Left cardiac atrium (tissue), 4 donors: ENCODE measurements at places on chromosomes 4 and X. TPM values are rescaled to one million over a fixed set of nuclear protein-coding genes. Genes with fewer than 3 reads are reported as not detected.

ZDHHC15 gene
- 2.6 TPM for total RNA-seq

SMR3B gene
- total RNA-seq = not detected

MSN gene
- 139 TPM for total RNA-seq

DCLK2 gene
- 7.7 TPM for total RNA-seq

ADGRL3 gene
- total RNA-seq = 4.9 TPM

GLUD2 gene
- total RNA-seq = 2.0 TPM

SLC25A4 gene
- total RNA-seq = 1,507 TPM

GLRB gene
- 10.6 TPM for total RNA-seq

CDX4 gene
- not detected for total RNA-seq

ARHGAP36 gene
- not detected for total RNA-seq

CHRDL1 gene
- 37.8 TPM for total RNA-seq

FMR1NB gene
- not detected for total RNA-seq

FDCSP gene
- not detected for total RNA-seq

EPHA5 gene
- 8.0 TPM for total RNA-seq

RBM47 gene
- 9.6 TPM for total RNA-seq

HPGDS gene
- 6.4 TPM for total RNA-seq

GPR173 gene
- 2.8 TPM for total RNA-seq

MAGEE2 gene
- total RNA-seq = 0.12 TPM
